A549 treated with AZD2906 at 1 μM for 4 hours (cell line): ENCODE measurements at places on chromosomes 11 and 22. TPM values are rescaled to one million over a fixed set of nuclear protein-coding genes. Genes with fewer than 3 reads are reported as not detected.

MMP13 gene
- 0.04 to 0.08 TPM in 2 of 5 replicates, not detected in the others for total RNA-seq

FAM227A gene
- total RNA-seq: 0.38 to 0.68 TPM (median 0.60 TPM) in 5 replicates

ETS1 gene
- 24.0 to 31.5 TPM (median 25.6 TPM) in 5 replicates for total RNA-seq

GAL3ST1 gene
- 7.8 to 12.2 TPM (median 10.9 TPM) in 5 replicates for total RNA-seq

C11orf16 gene
- not detected in 5 replicates for total RNA-seq

MMP10 gene
- 0.54 to 2.5 TPM (median 0.72 TPM) in 5 replicates for total RNA-seq

BTG4 gene
- total RNA-seq: 0.10 to 0.23 TPM (median 0.18 TPM) in 4 of 5 replicates, not detected in the other

TSPAN4 gene
- 136 to 205 TPM (median 200 TPM) in 5 replicates for total RNA-seq

KCNC1 gene
- 0.03 to 0.06 TPM (median 0.05 TPM) in 5 replicates for total RNA-seq

OR6T1 gene
- total RNA-seq: not detected in 5 replicates

MOGAT2 gene
- total RNA-seq: not detected in 5 replicates

OR56A1 gene
- not detected in 5 replicates for total RNA-seq

PRODH gene
- 1.2 to 2.2 TPM (median 1.7 TPM) in 5 replicates for total RNA-seq

C22orf31 gene
- total RNA-seq: not detected in 5 replicates

RRAS2 gene
- 56.1 to 62.6 TPM (median 58.4 TPM) in 5 replicates for total RNA-seq

GGTLC2 gene
- total RNA-seq: not detected in 5 replicates

KRTAP5-11 gene
- not detected in 5 replicates for total RNA-seq

FGF3 gene
- total RNA-seq: not detected in 5 replicates

CNTN5 gene
- total RNA-seq: not detected in 5 replicates

TST gene
- total RNA-seq: 45.4 to 63.9 TPM (median 58.5 TPM) in 5 replicates

FIBIN gene
- total RNA-seq: 0.02 TPM in 1 of 5 replicates, not detected in the others

OR10D3 gene
- total RNA-seq: not detected in 5 replicates

XRRA1 gene
- 4.5 to 6.1 TPM (median 5.1 TPM) in 5 replicates for total RNA-seq
